ENCODE measurements at places on chromosomes 4 and X.

DNA sequence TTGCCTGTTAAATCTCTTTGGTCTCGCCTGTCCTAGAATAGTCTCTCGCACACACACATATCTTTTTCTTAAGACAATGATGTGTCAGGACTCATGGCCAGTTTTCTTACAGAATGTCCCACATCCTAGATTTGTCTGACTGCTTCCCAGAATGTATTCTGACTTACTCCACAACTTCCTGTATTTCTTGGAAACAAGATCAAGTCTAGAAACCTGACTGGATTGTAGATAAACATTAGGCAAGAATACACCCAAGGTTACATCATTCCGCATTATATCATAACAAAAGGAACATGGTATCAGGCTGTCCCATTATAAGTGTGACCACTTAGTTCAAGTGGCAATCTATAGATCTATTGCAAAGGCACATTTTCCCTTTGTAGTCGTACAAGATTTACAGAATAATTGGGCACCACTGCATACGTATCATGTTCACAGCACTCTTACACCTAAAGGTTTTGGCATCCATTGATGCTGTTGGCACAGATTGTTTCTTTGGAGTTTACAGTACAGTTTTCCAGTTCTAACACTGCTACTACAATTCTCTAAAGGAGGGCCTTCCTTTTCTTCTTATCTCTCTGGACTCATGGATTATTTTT, 56.4 kb downstream of the FBXW7 start:
- DNase-seq: no peak

DNA sequence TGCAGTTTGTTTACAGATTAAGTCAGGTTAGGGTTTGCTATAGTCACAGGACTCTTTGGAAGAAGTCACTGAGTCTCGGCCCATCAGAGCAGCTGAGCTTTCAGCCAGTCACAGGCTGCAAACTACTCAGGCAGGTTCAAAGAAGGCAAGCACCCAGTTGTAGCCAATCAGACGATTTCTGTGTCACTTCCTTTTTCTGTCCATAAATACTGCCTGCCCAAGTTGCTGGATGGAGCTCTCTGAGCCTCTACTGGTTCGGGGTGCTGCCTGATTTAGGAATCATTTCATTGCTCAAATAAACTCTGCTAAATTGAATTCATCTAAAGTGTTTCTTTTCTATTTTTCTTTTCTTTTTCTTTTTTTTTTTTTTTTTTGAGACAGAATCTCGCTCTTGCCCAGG, 7.3 kb upstream of the SH3BP2 start:
- peak; percentile 37 for DNase-seq

- DNase-seq: peak; percentile 8
These were observed 202.7 kb downstream of the NR3C2 start for GRCh38 chr4:148239494-148239985.

- DNase-seq: no peak
These were observed 23.2 kb upstream of the AMELX start for GRCh38 chrX:11269996-11270395.

- no peak for DNase-seq
These were observed 267.7 kb upstream of the GALNT7 start for GRCh38 chr4:172900900-172901299.

DNA sequence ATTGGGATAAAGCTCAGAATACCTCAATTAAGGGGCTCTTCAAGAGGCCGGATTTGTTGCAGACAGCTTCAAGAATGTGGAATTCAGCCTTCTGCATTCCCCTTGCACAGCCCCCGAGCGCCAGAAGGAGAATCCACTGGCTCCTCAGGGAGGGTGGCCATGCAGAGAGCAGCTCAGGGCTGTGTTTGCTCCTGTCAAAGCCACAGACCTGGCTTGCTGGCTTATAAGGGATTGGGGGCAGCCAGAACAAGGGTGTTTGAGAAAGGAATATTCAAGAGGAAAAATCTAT, 36.8 kb downstream of the ING2 start:
- peak; percentile 16 for DNase-seq

DNA sequence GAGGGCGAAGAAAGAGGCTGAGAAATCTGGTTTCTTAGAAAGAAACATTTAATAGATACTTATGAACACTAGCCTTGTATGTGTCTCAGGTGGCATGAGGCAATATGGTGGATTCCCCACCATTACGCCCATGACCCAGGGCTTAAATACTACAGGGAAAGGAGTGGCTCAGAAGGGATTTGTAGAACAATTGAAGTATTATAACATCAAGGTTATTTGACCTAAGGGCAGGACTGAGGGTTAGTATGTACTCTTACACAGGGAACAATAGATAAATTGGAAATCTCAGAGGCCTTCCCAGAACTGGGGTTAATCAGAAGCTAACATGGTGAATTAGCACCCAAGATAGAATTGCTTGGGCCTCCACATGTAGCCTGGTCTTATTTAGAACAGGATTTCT, 11.0 kb upstream of the USP46 start:
- DNase-seq: no peak

DNA sequence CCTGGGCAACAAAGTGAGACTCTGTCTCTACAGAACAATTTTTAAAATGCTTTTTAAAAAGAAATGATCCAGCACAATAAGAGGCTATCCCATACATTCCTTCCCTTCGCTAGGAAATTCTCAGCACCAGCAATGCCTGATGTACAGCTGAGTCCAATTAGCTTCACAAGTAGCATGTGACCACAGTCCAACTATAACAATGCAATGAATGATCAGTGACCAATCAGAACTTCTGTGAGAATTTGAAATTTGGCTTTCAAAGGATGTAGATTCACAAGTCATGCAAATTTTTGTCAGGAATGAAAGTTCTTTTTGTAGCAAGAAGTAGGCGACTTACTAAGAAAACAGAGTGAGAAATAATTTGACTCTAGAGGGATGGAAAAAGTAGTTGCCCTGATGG, 278.5 kb upstream of the UGT8 start:
- no peak for DNase-seq

- DNase-seq: no peak
These were observed 664.0 kb upstream of the IGFBP7 start for GRCh38 chr4:57774171-57774570.

DNA sequence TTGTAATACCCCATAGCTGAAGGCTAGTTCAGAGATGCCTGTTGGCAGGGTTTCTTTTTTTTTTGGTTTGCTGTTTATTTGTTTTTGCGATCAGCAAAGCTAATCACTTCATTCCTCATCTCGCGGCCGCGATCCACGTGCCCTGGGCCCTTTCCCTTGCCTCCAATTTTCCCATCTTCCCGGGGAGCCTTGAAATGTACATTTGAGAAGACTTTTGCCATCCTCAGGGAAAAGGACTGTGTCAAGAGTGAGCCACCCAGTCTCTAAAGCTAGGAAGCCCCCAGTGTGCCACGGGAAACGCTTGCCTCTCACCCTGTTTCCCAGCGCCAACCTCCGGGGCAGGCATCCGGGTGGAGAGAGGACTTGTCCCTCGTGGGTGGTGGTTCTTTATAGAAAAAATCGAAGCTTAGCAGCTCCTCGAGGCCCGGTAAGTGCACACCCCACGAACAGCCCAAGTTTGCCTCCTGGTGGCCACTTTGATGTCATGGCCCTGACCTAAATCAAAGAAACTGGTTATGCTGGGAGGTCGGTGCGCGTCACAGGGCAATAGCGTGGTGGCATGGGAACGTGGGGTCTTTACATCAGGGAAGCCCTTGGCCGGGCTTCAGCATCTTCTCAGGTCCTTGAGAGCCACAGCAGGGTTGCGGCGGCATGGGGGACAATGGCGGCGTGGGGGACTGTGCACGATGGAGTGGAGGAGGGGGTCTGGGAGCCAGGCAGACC, 42.0 kb downstream of the MAP7D3 start:
- peak; percentile 72 for DNase-seq

- no peak for DNase-seq
These were observed 97.9 kb upstream of the PDE5A start for GRCh38 chr4:119726505-119726904.

GRCh38 chr4:143420227-143420626, 83.6 kb downstream of the GAB1 start:
- DNase-seq: no peak

DNA sequence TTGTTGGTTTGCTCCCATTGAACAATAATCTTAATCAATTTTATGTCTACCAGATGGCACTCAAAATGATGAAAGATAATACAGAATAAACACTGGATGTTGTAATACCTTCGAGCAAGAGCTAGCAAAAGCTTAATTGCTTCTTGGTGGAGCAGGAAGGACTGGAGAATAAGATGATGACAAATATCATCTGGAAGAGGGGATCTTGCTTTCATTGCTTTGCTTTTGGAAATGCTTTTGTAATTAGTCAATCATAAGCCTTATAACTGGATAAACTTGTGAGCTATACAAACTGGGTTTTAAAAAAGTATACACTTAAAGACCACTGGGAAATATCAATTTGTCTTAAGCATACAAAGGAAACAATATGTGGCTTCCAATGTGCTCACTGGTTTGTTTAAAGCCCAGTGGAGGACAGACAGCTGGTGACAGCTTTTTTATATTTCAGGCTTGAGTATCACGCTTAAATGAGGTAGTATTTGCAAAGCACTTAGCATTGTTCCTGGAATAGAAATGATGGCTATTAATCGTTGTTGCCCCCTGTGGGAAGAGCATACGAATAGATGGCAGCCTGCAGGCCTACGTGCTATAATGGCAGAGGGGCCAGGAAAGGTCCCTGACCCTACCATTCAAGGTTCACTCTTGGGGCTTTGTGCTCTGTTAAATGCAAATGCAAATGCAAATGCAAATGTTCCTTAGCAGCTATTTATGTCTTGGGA, 61.2 kb downstream of the TMEM150C start:
- DNase-seq: peak; percentile 29

DNA sequence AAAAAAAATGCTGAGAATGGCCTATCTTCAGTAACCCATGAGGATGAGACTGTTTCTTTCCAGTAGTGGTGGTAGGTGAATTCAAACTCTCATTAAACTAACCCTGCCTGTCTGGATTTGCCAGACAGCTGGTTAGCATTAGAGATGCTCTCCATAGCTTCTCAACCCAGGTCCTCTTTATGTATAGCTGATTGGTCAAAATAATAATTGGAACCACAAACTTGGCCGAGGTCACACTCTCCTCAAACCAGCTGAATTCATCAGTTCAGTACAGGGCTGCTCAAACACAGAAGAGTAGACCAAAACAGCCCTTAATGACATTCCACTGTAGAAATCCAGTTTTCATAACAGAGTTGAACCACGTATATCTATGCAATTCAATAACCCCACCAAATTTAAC, 85.3 kb downstream of the HCCS start:
- no peak for DNase-seq

DNA sequence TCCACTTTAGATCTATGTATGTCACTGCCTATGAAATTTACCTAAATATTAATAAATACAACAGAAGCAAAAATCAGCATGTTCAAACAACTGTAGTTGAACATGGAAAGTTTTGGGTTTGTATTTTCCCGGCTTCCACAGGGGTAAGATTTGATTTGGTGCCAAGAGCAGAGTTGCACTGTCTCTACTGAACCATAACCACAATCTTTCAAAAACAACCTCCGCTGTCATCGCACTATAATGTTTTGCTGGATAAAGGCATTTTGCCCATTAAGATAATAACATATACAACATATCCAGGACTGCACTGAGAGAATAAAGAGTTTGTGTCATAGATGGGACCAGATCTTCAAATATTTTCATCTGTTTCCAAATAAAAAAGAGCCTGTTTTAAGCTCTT, 94.9 kb downstream of the TENM3 start:
- DNase-seq: no peak

DNA sequence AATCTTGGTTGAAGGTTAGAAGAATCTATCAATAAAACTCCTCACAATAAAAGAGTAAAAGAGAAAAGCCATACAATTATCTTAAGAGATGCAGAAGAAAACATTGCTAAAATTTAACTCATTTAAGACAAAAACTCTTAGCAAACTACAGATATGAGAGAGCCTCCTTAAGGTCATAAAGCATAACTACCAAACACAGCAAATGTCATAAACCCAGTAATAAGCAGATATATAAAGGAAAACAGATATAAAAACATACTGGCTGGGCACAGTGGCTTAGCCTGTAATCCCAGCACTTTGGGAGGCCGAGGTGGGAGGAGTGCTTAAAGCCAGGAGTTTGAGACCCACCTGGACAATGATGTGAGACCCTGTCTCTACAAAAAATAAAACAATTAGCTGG, 165.3 kb downstream of the FAM13A start:
- DNase-seq: no peak

GRCh38 chr4:159010563-159011260, 92.2 kb upstream of the RAPGEF2 start:
- DNase-seq: peak; percentile 54

GRCh38 chrX:154090731-154091130, 6.8 kb downstream of the MECP2 start:
- no peak for DNase-seq

DNA sequence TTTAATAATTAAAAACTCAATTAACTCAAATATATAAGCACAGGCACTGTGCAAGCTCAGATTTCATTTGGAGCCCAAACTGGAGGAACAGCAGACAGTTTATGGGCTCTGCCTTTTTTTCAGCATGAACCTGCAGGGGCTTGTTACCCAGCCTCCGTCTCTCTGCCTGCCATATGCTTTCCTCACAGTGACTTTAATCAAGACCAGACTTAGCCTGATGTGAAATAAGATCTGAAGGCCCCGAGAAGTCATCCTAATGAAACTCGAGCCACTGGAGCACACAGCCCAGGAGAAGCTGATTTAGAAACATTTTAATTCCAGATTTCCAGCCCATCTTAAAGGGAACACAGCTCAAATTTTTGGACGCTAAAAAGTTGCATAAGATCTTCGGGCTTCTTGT, 55.6 kb downstream of the SPATA18 start:
- DNase-seq: no peak

GRCh38 chr4:6367371-6367851, 97.8 kb downstream of the WFS1 start:
- no peak for DNase-seq

- no peak for DNase-seq
These were observed 85.8 kb downstream of the ARHGAP6 start for GRCh38 chrX:11579636-11580600.

- no peak for DNase-seq
These were observed 26.5 kb downstream of the SLC10A7 start for GRCh38 chr4:146495269-146495668.

GRCh38 chrX:13263560-13264251, 56.1 kb downstream of the ATXN3L start:
- no peak for DNase-seq

DNA sequence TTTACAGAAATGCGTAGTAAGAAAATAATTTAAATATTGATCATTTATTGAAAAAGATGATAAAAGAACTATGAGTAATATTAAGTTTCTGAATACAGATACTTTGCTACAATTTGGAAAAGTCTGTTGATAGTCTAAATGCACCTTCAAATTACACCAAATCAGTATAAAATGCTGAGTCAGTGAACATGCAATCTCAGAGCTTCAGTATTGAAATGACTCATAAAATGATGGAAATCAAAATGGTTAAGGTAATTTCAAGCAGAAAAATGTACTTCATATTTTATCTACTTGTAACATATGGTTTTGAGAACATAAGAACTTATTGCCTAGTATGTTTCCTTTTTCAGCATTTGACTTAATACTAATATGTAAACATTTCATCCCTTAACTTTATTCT, 448.2 kb downstream of the PCDH10 start:
- no peak for DNase-seq

DNA sequence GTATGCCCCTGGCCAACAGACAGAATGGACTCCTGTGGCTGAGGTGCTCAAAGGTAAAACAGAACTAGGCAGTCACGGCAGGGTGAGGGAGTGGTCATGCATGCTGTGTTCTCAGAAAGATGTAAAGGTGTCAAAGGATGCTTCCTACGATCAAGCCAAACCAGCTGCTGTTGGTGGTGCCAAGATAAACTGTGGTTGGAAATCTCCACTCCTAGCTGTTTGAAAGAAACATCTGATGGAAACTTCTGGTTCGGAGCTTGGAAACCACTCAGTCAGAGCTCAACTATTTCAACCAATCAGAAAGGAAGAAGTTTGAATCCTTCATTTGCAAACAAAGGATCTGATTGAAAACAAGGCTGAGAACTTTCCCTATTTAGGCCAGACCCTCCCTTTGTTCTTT, 68.5 kb upstream of the DDX60 start:
- DNase-seq: no peak

Data from stomach (tissue), 19 donors.